ENCODE measurements at places on chromosomes 3 and 15. TPM values are rescaled to one million over a fixed set of nuclear protein-coding genes. Genes with fewer than 3 reads are reported as not detected.

Gene A4GNT
- total RNA-seq, result not detected

Gene SYNPR
- not detected for total RNA-seq

DNA sequence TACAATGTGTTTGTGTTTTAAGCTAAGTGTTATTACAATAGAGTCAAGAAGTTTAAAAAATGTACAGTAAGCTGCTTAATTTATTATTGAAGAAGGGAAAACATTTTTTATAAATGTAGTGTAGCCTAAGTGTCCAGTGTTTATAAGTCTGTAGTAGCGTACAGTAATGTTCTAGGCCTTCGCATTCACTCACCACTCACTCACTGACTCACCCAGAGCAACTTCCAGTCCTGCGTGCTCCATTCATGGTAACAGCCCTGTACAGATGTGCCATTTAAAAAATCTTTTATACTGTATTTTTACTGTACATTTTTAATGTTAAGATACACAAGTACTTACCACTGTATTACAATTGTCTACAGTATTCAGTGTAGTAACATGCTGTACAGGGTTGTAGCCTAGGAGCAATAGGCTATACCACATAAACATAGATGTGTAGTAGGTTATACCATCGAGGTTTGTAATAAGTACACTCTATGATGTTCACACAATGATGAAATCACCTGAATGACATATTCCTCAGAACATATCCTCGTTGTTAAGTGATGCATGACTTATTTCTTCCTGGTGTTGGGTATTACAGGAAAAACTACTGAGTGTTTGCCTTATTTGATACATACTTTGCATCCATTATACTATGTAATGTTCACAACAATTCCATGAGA, 156.6 kb upstream of the NUDT16 start:
- H3K4me1 ChIP-seq, result peaks cover 6% of the 10 kb centered on the region
- H3K27me3 ChIP-seq, result no peaks in the 10 kb centered on the region
- no peak overlapping the region for H3K4me3 ChIP-seq

DNA sequence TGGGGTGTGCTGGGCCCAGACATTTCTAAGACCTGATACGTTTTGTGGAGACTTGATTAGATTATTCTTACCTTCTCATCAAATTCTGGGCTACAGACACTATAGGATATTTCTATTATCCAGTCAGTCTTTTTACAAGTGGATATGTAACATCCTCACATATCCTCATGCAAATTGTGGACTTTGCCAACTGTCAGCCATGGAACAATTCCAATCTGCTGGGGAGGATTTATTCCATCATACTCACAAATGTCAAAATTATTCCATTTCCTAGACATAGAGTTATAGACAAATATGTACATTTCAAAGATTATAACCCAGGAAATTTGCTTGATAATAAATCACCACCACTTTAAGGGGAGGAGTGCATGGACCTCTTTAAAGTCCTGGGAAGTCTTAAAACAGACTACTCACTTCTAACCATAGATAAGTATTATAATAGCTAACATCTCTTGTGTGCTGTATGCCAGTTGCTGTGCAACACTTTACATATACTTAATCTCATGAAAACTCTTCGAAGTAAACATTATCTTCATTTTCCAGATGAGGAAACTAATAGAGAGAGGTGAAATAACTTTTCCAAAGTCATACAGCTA, 44.4 kb downstream of the CADPS start:
- no peaks in the 10 kb centered on the region for H3K4me1 ChIP-seq
- H3K4me3 ChIP-seq, result no peak overlapping the region

GRCh38 chr3:56370991-56371775, 97.1 kb downstream of the ERC2 start:
- H3K27ac ChIP-seq, result no peak overlapping the region
- no peak overlapping the region for H3K4me3 ChIP-seq
- peaks cover 5% of the 10 kb centered on the region for H3K27me3 ChIP-seq
- H3K36me3 ChIP-seq, result no peaks in the 10 kb centered on the region

Gene ARL6IP5
- 148 TPM for total RNA-seq

DNA sequence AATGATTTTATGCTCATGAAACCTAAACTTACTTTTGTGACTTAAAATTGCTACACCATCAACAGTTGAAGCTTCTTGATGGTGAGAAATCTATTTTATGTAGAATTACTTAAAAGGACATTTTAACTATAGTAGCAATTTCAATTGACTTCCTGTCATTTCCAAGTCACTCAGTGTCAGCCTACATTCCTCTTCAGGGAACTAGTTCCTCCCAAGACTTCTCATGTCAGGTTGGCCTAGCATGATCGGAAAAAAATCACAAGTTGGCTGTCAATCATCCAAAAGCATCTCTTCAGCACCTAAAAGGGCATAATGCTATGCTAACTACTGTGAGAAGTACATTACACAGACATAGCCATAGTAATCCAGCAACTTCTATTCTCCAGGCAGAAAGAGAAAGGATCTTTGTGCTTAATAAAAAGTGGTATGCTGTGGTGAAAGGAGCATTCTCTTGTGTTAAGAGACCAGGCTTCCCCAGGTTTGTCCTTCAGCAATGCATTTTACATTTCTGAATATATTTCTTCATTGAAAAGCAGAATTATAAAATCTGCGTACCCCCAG, 893.7 kb downstream of the AGBL1 start:
- no peak for DNase-seq
- no peak overlapping the region for H3K27ac ChIP-seq
- H3K36me3 ChIP-seq, result no peaks in the 10 kb centered on the region

All from activated CD8-positive, alpha-beta T cell treated with anti-CD3 and anti-CD28 coated beads, Interleukin-2, amount 10 ng/mL, durations not matched to agents 7 days and 5 days (primary cell).